ENCODE measurements at places on chromosomes 12 and 14. TPM values are rescaled to one million over a fixed set of nuclear protein-coding genes. Genes with fewer than 3 reads are reported as not detected.
A peak's percentile ranks its signal among the peaks of the same experiment; 100 is the strongest.

- no peak overlapping the region for H3K27ac ChIP-seq
- peaks cover 2% of the 10 kb centered on the region for H3K27me3 ChIP-seq
- no peaks in the 10 kb centered on the region for H3K36me3 ChIP-seq
- no peak for DNase-seq
Observed at GRCh38 chr12:7026854-7027253, 8.6 kb upstream of the LPCAT3 start.

RDH5 gene
- 12.0 TPM for total RNA-seq

- H3K4me1 ChIP-seq, result peaks cover 9% of the 10 kb centered on the region
- H3K4me3 ChIP-seq, result no peak overlapping the region
- peaks cover 5% of the 10 kb centered on the region for H3K27me3 ChIP-seq
- DNase-seq, result no peak
Observed at GRCh38 chr12:102513272-102513671, 32.9 kb upstream of the IGF1 start.

CABP1 gene
- total RNA-seq, result not detected

ZDHHC22 gene
- total RNA-seq, result not detected

SLCO1C1 gene
- total RNA-seq, result not detected

DNA sequence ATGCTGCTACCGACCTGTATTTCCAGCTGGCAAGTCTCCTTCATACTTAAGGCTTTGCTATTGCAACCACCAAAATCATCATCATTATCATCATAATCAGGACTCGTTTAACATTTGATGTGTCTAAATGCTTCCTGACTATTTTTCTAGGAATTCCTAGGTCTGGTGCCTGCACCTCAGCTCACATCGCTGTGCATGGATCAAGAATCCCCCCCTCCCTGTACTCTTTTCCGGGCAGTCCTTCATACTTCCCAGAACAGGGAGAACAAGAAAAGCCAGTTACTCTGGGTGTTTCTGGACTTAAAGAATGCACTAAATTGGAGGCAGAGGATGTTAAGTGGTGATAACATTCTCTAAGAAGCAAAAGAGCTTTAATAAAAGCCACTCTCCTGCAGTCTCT lies 9.4 kb downstream of the ERP27 start:
- H3K4me1 ChIP-seq, result no peaks in the 10 kb centered on the region
- no peaks in the 10 kb centered on the region for H3K27me3 ChIP-seq
- peaks cover 49% of the 10 kb centered on the region for H3K36me3 ChIP-seq
- H3K27ac ChIP-seq, result no peak overlapping the region
- DNase-seq, result no peak

GRCh38 chr14:80956922-80957321 lies 1.5 kb downstream of the TSHR start:
- no peak overlapping the region for H3K4me3 ChIP-seq
- H3K4me1 ChIP-seq, result peaks cover 52% of the 10 kb centered on the region
- H3K36me3 ChIP-seq, result peaks cover 3% of the 10 kb centered on the region
- no peak overlapping the region for H3K27ac ChIP-seq
- DNase-seq, result no peak

KCNC2 gene
- not detected for total RNA-seq

- H3K4me1 ChIP-seq, result no peaks in the 10 kb centered on the region
- H3K27me3 ChIP-seq, result no peaks in the 10 kb centered on the region
- H3K27ac ChIP-seq, result no peak overlapping the region
- no peaks in the 10 kb centered on the region for H3K36me3 ChIP-seq
- DNase-seq, result no peak
Observed at GRCh38 chr12:130258863-130259262, 78.8 kb upstream of the PIWIL1 start.

GRCh38 chr12:22332202-22332601 lies 2.3 kb downstream of the ST8SIA1 start:
- H3K27me3 ChIP-seq, result peaks cover 47% of the 10 kb centered on the region
- no peaks in the 10 kb centered on the region for H3K36me3 ChIP-seq
- DNase-seq, result no peak
- no peak overlapping the region for H3K27ac ChIP-seq

DNA sequence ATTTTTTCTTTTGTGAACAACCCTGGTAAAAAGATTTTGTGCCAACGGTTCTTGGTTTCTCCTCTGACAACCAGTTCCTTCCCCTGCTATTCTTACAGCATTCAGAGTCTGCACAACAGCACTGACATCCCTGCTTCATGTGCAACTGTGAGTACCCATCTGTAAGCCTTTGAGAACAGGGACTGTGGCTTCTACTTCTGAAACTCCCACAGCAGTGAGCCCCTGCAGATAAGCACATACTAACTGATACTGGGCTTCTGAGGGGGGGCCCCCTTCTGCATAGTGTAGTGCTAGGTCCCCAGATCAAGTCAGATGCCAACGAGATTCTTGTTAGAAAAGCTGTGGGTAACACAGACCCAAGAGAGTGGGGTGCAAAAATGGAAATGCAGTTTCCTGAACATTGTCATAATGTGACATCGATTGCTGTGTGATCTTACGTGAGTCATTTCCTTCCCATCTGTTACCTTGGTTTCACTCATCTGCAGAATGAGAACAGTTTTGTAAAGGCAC lies 11.1 kb upstream of the NINJ2 start:
- peaks cover 70% of the 10 kb centered on the region for H3K4me1 ChIP-seq
- H3K4me3 ChIP-seq, result peak overlapping the region; percentile 61

RIPK3 gene
- 26.9 TPM for total RNA-seq

DNA sequence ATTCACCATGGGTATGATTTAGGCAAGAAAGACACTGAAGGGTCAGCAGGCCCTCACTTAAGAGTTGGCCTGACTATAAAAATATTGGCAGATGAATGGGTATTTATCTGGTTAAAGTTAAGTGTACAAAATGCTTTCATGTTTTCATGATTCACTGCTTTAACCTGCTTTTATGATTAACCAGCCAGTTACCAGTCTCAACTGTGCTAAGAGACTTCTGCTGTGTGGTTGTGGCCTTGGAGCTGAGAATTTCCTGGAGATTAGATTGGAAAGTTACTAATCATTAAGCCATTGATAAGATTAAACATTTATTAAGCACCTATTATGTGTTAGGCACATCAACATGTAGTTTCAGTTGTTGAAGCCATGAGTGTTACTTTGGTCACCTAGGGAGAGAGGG lies 68.9 kb downstream of the RASSF8 start:
- H3K36me3 ChIP-seq, result no peaks in the 10 kb centered on the region
- no peak for DNase-seq
- peaks cover 14% of the 10 kb centered on the region for H3K27me3 ChIP-seq
- H3K4me3 ChIP-seq, result no peak overlapping the region
- no peak overlapping the region for H3K27ac ChIP-seq

- H3K27me3 ChIP-seq, result no peaks in the 10 kb centered on the region
- H3K4me1 ChIP-seq, result no peaks in the 10 kb centered on the region
- no peak overlapping the region for H3K4me3 ChIP-seq
- H3K27ac ChIP-seq, result no peak overlapping the region
Observed at GRCh38 chr12:83629931-83630330, 943.2 kb downstream of the TMTC2 start.

GRCh38 chr14:67856827-67857226 lies 37.2 kb downstream of the RAD51B start:
- H3K4me1 ChIP-seq, result peaks cover 6% of the 10 kb centered on the region
- no peak for DNase-seq
- no peak overlapping the region for H3K4me3 ChIP-seq
- H3K27me3 ChIP-seq, result no peaks in the 10 kb centered on the region

PCED1B gene
- 72.1 TPM for total RNA-seq

- DNase-seq, result no peak
- no peaks in the 10 kb centered on the region for H3K27me3 ChIP-seq
- H3K4me3 ChIP-seq, result no peak overlapping the region
- no peaks in the 10 kb centered on the region for H3K4me1 ChIP-seq
Observed at GRCh38 chr12:41336041-41336549, 148.0 kb downstream of the PDZRN4 start.

KRT4 gene
- total RNA-seq, result not detected

CLEC4C gene
- total RNA-seq, result not detected

GRCh38 chr14:57848353-57848752 lies 17.5 kb downstream of the SLC35F4 start:
- no peaks in the 10 kb centered on the region for H3K4me1 ChIP-seq
- H3K4me3 ChIP-seq, result no peak overlapping the region
- H3K27ac ChIP-seq, result no peak overlapping the region
- no peaks in the 10 kb centered on the region for H3K27me3 ChIP-seq

DNA sequence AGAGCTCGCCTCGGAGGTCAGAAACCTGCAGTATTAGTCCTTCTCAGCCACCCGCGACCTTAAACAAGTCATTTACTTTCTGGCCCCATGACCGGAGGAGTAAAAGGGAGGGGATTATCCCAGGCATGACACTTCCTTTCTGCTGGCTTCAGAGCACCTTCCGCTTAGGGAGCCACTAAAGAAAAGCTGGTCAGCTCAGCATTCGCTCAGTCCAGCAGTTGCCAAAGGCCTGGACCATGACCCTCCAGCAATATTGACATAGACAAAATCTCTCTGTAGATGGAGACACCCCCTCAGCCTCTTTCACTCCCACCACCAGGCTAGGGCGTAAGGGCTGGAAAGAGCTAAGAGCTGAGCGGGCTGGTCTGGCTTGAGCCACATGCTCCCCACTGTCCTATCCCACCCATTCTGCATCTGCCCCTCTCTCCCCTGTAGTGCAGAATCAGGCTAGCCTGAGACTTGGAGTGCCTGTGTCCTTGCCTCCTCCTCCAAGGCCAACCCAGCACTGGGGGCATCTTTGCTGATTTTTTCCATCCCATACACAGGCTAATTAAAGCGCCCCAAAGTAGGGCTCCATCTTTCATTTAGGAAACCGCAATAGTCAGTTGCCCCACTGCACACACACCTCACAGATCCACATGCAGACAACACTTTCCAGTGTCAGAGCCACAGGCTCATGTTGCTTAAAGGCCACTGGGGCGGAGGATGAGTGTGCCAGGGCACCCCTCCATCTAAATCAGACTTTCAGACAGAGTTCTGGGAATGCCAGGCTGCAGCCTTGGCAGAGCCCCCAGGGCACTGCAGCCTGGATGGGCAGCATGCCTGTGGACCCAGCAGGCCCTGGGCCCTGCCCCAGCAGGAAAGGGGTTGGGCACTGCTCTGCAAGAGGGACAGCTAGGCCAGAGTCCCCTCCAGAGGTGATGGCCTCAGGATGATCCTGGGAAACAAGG lies 4.0 kb upstream of the CPNE6 start:
- peaks cover 9% of the 10 kb centered on the region for H3K27me3 ChIP-seq
- H3K27ac ChIP-seq, result no peak overlapping the region
- H3K36me3 ChIP-seq, result no peaks in the 10 kb centered on the region
- H3K4me3 ChIP-seq, result no peak overlapping the region
- DNase-seq, result no peak
- no peaks in the 10 kb centered on the region for H3K4me1 ChIP-seq

DNA sequence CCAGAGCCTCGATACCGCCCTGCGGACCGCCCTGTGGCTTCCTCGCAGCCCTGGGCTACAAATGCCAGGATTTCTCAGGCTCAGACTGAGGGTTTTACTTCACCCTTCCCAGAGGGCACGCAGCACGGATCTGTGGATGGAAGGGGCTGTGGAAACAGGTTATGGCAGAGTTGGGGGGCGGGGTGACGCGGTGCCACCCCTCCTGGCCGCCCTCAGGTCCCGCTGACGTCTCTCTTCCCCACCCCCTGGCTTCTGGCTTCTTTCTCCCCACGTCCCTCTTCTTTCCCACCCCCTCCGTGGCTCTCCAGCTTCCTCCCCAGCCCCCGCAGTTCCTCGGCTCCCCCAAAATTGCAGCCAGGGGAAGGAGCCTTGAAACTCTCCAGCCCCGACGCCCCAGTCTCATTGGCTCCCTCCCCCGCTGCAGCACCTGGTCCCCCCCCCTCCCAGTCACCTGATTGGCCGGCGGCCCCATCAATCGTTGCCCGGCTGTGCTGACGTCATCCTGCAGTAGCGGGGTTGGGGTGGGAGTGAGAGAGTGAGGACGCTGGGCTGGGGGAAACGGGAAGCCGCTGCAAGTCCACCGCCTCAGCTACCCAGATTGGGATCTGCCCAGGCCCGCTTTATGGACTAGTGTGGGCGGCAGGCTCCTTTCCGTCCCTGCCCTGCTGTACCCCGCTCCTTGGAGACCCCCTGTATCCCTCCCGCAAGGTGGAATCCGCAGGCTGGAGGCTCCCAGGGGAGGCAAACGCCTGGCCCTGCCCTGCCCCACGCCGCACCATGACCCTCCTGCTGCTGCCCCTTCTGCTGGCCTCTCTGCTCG lies at the start of gene CLSTN3:
CLSTN3 (plus strand) TSS at position 500 of the 820 bp plus-strand sequence; CDS start at position 778, 278 bp downstream.
- peak within 1 kb of the TSS; percentile 87 for H3K27ac ChIP-seq
- peak; percentile 90 for DNase-seq
- H3K4me1 ChIP-seq, result peaks cover 34% of the 10 kb centered on the region
- H3K27me3 ChIP-seq, result no peaks in the 10 kb centered on the region
- H3K4me3 ChIP-seq, result peak within 1 kb of the TSS; percentile 92

DNA sequence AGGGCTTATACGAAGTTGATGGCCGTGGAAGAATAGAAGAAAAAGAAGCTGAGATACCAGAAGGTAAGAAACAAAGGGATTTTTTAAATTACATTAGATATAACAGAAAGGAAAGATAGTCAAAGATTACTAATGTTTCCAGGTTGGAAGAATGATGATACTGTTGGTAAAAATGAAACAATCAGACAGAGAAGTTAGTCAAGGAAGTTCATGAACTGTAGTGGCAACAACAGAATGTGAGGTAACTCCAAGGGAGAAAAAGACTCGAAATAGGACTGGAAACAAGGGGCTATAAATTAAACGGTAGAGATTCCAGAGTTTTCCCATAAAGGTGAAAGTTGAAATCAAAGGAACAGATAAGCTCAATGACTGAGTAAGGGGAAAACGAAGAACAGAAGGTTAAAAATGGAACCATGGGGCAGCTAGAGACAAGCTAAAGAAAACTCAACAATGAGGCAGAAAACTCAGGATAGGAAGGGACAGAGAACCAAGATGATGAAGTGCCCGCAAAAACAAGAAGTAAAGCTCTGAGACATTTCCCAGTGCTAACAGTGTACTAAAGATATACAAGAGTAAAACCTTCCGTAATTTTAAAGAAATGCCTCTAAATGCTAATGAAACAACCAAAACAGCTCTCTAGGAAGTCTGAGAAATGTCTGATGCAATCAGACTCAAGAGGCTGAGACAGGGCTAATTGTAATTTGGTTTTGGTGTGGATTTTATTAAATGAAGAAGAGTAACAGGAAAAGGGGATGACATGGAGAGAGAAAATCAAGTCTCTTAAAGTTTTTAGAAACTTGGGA lies 70.0 kb downstream of the PPP2R5E start:
- no peak overlapping the region for H3K27ac ChIP-seq
- no peaks in the 10 kb centered on the region for H3K27me3 ChIP-seq
- H3K4me1 ChIP-seq, result peaks cover 50% of the 10 kb centered on the region
- H3K4me3 ChIP-seq, result no peak overlapping the region

Measured in activated CD8-positive, alpha-beta T cell treated with anti-CD3 and anti-CD28 coated beads, Interleukin-2, amount 10 ng/mL, durations not matched to agents 7 days and 5 days (primary cell).